ENCODE measurements at places on chromosomes 3 and 15.

DNA sequence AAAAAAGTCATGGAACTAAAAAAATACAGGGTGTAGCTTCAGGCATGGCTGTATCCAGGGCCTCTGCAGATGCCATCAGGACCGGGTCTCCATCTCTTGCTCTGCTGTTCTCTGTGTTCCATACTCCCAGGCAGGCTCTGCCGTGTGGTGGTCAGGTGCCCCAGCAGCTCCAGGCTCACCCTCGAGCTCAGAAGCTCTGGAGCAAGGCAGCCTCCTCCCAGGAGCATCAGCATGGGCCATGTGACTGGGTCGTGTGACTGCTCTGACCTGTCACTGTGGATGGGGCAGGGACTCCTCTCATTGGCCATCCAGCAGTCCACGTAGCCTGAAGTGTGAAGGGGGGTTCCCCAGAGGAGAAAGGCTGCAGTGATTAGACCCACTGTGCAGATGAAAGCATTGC lies 8.5 kb downstream of the FBLN2 start:
- no peak for DNase-seq

DNA sequence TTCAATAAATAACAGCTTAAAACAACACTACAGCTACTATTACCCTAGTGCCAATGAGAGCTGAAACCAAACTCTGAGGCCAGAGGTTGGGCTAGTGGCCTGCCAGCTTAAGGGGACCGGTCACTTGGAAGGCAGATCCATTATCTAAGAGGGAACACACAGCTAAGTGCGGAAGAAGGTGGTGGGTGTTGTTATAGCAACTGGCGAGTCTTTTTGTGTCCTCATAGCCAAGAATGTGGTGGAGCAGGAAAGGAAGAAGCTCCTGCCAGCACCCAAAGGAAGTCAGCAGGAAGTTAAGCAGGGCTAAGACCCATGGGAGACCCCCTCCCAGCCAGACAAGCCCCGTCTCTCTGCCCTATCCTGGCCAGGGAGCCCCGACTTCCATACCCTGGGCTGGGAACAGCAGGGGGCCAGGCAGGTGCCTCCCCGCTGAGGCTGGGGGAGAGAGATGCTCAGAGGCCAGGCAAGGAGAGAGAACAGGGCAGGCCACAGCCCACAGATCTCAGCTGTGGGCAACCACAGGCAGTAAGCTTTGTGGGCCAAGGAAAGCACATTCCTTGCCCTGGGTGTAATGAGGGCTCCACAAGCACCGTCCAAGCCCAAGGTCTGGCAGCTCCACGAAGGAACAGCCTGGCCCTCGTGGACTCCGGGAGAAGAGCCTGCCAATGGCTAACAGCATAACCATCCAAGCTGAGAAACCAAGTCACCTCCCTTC lies 34.0 kb upstream of the HRH1 start:
- DNase-seq = no peak

GRCh38 chr3:17733768-17734167 lies 8.7 kb downstream of the TBC1D5 start:
- no peak for DNase-seq

DNA sequence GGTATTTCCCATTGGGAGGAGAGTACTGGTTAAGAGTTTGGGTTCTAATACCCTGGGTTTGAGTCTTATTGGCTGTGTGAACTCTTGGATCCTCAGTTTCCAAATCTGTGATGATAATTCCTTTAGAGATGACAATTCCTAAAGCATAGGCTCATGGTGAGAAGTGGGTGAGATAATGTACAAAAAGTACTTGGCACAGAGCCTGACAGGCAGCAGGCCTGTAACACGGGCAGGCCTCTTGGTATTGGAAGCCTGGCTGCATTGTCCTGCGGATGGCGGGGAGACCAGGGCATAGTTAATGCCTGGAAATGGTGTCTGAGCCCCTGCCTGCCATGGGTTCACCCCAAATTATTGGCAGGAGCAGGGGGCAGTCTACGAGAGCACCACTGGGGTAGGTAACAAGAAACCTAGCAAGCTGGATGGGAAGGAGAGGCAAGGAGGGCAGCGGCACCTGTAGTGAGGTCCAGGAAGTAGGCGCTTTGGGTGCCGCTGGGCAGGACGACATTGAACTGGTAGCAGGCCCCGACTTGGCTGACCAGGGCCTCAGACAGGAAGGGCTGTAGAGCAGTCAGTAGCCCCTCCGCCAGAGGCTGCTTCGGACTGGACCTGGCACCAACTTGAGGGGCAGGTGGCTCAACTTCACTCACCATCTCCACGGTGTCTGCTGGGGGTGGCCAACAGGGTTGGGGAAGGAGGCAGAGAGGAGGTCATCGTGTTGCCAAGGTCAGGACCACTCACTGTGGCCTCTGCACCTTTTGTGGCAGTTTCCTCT lies 7.7 kb downstream of the STOML1 start:
- DNase-seq = no peak

GRCh38 chr3:160084998-160085397 lies 96.4 kb downstream of the IL12A start:
- no peak for DNase-seq

- DNase-seq = no peak
These were observed 528.4 kb upstream of the SEMA6D start for GRCh38 chr15:47188758-47189507.

DNA sequence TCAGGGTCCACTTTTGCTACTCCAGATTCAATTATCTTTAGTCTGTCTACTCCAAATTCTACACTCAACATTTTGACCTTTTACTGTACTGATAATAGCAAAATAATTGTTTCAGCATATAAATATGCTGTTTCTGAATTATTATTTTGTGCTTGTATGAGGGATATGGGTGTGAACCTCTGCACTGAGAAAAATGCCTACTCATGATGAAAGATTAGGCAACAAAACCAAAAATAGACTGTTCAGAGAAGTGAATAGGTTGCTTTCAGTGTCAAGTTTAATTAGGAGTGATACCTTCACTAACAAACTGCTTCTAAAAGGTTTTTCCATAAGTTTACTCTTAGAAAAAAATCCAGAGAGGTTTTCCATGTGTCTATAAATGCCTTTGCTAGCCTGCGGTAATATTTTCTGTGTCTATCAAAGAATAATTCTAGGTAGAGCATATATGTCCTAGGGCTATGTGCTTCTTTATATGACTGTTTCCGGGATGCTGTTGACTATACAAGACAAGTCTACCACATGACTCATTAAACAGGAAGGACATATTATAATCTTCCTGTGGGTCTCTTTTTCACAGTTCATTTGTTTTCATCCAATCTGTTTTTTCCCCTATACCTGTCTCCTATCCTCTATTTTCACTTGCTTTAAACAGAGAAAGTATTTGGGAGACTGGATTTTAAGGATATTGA lies 218.5 kb upstream of the TTC14 start:
- no peak for DNase-seq

GRCh38 chr15:51067510-51067909 lies 27.2 kb downstream of the TNFAIP8L3 start:
- DNase-seq = no peak
